A549 treated with ZK216348 at 1 μM for 4 hours (cell line): ENCODE measurements at places on chromosomes 4 and X. TPM values are rescaled to one million over a fixed set of nuclear protein-coding genes. Genes with fewer than 3 reads are reported as not detected.

The SEPTIN6 gene
- total RNA-seq = 10.3 to 11.7 TPM (median 11.5 TPM) in 5 replicates

The METTL14 gene
- 12.5 to 25.4 TPM (median 16.9 TPM) in 5 replicates for total RNA-seq

The SYP gene
- total RNA-seq = 2.2 to 3.4 TPM (median 3.1 TPM) in 5 replicates

The SPRY1 gene
- 2.3 to 3.7 TPM (median 2.8 TPM) in 5 replicates for total RNA-seq

The ARMCX2 gene
- not detected in 5 replicates for total RNA-seq

The CMC4 gene
- total RNA-seq = 15.4 to 17.0 TPM (median 16.0 TPM) in 5 replicates

The ESX1 gene
- total RNA-seq = 0.14 to 0.16 TPM in 2 of 5 replicates, not detected in the others

The OSTC gene
- total RNA-seq = 83.0 to 104 TPM (median 89.9 TPM) in 5 replicates

The RTL3 gene
- 0.08 TPM in 1 of 5 replicates, not detected in the others for total RNA-seq

The ABCE1 gene
- 63.3 to 127 TPM (median 70.8 TPM) in 5 replicates for total RNA-seq

The FNIP2 gene
- total RNA-seq = 3.3 to 6.3 TPM (median 4.4 TPM) in 5 replicates

The RBPJ gene
- 9.1 to 13.3 TPM (median 12.7 TPM) in 5 replicates for total RNA-seq

The NPY5R gene
- not detected in 5 replicates for total RNA-seq

The TEX13B gene
- total RNA-seq = not detected in 5 replicates

The RHOXF1 gene
- not detected in 5 replicates for total RNA-seq

The SMIM10 gene
- 0.09 to 0.18 TPM (median 0.15 TPM) in 4 of 5 replicates, not detected in the other for total RNA-seq

The ETDA gene
- total RNA-seq = not detected in 5 replicates

The PRDX4 gene
- 256 to 296 TPM (median 270 TPM) in 5 replicates for total RNA-seq

The DCAF8L2 gene
- total RNA-seq = not detected in 5 replicates

The HPGD gene
- total RNA-seq = 62.1 to 80.8 TPM (median 68.2 TPM) in 5 replicates
